ENCODE measurements at places on chromosomes 7 and 10. TPM values are rescaled to one million over a fixed set of nuclear protein-coding genes. Genes with fewer than 3 reads are reported as not detected.

DNA sequence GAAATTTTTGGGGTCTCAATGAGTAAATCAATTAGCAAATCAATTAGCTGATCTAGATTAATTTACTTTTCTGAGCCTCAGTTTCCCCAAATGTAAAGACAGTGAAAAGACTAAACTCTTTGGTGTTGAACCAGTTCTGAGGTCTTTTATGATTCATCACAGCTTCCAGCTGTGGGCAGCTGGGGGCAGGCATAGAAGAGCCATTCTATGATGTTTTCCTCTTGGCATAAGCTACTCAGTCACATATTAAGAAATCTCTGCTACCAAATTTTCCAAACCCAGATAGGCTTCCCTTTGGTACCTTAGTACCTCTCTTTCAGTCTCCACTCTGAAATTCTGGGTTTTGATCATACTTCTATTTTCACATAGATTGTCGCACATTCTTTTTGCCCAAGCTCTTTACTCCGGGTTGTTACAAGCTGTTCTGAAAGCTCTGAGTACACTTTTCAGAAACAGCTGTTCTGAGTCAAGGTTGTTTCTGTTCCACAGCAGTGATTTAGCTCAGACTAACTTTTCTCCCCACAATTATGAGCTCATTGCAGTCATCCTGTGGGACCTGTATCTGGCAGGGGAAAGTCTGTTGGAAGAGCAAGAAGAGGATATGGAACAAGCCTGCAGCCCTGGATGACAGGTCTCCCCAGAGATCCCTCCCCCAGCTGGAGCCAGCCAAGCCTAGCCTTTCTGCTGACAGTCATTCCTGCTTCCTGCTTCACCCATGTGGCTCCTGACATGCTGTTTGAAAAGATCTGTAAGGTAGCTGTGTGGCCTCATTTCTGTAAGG lies 599.6 kb upstream of the GHITM start:
- DNase-seq = no peak

DNA sequence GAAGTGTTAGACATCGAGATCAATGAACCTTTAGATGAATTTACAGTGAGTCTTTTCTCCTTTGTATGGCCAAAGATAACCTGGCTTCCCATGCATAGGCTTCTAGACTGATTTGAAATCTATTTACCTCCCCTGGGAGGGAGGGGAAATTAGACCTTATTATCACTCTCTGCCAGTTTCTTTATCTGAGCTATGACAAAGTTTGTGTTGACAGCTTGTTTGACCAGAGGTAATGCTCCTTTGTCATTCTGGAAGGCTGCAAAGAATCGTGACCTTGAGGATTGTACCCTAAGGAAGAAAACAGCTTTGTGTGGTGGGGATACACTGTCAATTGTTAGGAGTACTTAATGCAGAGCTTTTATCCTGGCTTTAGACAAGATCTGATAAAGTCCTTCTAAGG lies 36.4 kb downstream of the RBM33 start:
- no peak for DNase-seq

Gene AEBP1
- 6.6 TPM for total RNA-seq

DNA sequence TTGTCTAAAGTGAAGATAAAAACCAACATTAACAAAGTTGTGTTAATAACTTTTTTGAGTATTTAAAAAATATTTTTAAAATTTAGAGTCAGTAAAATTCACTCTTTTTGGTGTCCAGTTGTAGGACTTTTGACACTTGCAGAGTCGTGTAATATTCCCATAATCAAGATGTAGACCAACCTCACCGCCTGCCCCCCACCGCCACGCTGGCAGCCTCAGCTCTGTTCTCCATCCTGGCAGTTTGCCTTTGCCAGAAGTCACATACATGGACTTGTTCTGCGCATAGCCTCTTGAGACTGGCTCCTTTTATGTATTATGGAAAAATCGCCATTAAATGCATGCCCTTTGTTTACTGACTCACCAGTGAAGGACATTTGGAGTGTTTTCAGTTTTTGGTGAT lies 27.3 kb upstream of the SYCE1 start:
- DNase-seq = no peak

- no peak for DNase-seq
These were observed 196.8 kb downstream of the RNLS start for GRCh38 chr10:88386204-88386788.

Gene PDZD8
- total RNA-seq = 18.3 TPM

GRCh38 chr10:969473-970150 lies 18.6 kb upstream of the GTPBP4 start:
- no peak for DNase-seq

DNA sequence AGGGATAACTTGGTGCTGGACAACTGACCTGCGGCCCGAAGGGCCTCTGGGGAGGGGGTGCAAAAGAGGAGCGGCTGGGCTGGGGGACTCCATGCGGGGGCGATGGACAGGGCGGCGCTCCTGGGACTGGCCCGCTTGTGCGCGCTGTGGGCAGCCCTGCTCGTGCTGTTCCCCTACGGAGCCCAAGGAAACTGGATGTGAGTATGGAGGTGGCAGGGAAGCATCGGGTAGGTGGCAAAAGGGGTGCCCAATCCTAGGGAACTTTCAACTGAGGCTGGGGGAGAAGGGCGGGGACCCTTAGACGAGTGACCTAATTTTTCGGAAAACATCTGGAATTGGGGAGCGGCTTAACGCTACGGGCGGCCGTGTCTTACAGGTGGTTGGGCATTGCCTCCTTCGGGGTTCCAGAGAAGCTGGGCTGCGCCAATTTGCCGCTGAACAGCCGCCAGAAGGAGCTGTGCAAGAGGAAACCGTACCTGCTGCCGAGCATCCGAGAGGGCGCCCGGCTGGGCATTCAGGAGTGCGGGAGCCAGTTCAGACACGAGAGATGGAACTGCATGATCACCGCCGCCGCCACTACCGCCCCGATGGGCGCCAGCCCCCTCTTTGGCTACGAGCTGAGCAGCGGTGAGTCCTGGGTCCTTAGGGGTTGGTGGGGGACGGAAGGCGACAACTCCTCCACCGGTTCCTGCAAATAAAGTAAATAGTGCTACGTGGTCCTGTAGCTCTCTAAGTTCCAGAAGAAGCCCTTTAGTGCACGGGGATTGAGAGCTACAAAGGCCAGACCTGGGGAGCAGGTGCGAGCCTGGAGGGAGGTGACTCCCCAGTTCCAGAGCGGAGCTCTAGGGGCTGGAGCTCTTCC lies 622 bp downstream of the WNT16 start:
- peak; percentile 60 for DNase-seq

GRCh38 chr7:84637568-84638338 lies 443.2 kb upstream of the SEMA3A start:
- DNase-seq = no peak

Gene TMEM140
- total RNA-seq = 19.9 TPM

Gene THSD7A
- not detected for total RNA-seq

Gene TMEM26
- total RNA-seq = not detected

- DNase-seq = no peak
These were observed 409 bp downstream of the DNMBP start for GRCh38 chr10:100009283-100009792.

Gene GDF2
- not detected for total RNA-seq

Gene CDC123
- total RNA-seq = 95.2 TPM

Gene MYOZ1
- total RNA-seq = not detected

DNA sequence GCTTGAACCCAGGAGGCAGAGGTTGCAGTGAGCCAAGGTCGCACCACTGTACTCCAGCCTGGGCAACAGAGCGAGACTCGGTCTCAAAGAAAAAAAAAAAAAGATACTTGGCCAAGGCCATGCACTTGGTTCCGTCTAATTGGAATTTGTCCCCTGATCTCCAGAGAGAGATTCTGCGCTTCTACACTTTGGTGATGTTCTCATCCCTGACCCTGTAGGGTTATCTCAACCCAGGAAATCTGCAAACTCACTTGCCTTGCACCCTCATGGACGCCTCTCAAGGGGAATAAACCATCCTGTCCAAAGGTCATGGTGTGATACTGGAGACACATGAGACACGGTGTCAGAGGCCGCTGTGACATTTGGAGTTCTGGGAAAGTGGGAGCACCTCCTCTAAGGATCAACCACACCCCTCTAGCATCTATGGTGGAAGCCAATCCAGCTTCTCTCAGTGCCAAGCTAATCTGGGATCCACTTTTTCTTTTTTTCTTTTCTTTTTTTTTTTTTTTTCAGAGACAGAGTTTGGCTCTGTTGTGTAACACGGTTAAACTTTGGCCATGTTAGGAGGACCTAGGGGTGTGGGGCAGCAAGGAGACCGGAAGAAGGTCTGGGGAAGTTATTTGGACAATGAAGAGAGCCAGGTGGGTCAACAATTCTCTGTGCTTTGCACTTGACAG lies 7.8 kb upstream of the POR start:
- no peak for DNase-seq

Gene OPALIN
- total RNA-seq = not detected

- no peak for DNase-seq
These were observed 379.7 kb upstream of the ZMIZ1 start for GRCh38 chr10:78688901-78689583.

DNA sequence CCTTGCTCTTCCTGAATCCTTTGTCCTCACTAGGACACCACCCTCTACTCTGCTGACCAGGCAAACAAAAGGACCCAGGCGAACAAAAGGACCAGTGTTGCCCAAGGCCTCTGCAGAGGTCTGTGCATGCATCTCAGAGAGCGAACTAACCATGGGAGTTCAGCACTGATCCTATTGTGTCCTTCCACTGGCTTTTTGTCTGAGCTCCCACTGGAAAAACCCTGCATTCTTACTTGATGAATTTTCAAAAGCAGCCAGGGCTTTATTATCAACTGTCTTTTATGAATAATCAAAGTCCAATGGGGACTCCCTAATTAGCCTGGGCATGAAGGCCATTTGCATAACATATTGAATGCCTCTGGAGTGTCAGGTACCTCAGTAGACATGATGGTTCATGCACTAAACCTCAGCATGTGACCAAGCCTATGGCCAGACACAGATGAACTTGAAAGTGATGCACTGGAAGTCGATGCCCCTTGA lies 140.6 kb downstream of the KCNMA1 start:
- no peak for DNase-seq

GRCh38 chr7:102883098-102883860 lies 29.5 kb upstream of the LRRC17 start:
- no peak for DNase-seq

Gene CFAP46
- total RNA-seq = not detected

DNA sequence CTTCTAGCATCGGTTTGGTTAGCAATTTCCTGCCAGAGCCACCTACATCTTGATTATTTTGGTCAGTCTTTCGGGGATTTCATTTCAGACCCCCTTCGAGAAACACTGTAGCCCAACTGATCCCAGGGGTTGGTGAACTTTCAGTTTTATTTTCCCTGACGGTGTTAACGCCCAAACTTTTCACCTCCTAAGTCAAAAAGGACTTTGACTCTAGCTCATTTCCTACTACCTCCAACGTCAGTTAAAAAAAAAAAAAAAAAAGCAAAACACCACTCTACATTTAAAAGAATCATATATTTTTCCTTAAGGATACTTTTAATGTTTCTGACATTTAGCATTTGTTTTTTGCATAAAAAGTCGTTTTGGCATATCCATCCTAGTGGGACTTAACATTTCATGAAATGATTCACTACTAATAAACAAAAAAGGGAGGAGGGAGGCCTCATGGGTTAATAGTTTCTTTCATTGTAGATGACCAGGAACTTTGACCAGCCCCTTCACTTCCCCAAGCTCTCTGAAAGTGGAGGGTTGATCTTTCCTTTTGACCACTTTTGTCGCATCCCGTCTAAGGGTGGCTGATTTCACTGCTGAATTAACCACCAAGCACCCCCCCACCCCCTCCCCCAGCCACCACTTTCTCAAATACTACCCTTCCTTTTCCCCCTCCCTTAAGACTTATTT lies 764 bp upstream of the TCF7L2 start:
- DNase-seq = no peak

Gene SH2D4B
- not detected for total RNA-seq

Gene FEZF1
- not detected for total RNA-seq

DNA sequence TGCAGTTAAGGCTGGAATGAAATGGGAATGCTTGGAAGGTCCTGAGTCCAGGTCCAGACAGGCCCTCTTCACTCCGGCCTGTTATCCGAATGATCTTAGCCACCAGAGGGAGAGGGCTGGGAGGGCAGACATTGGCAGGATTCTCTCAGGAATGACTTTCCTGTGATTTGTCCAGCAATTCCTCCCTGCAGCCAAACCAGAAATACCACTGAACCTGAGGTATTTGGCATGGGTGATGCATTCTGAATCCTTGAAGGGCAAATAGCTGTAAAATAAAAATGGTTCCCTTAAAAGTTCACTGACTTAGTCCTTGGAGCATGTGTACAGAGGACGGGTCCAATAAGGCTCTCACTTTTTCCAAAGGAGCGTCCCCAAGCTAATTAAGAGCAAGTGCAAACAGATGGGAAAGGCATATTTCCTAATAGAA lies 77.5 kb upstream of the HABP2 start:
- no peak for DNase-seq

DNA sequence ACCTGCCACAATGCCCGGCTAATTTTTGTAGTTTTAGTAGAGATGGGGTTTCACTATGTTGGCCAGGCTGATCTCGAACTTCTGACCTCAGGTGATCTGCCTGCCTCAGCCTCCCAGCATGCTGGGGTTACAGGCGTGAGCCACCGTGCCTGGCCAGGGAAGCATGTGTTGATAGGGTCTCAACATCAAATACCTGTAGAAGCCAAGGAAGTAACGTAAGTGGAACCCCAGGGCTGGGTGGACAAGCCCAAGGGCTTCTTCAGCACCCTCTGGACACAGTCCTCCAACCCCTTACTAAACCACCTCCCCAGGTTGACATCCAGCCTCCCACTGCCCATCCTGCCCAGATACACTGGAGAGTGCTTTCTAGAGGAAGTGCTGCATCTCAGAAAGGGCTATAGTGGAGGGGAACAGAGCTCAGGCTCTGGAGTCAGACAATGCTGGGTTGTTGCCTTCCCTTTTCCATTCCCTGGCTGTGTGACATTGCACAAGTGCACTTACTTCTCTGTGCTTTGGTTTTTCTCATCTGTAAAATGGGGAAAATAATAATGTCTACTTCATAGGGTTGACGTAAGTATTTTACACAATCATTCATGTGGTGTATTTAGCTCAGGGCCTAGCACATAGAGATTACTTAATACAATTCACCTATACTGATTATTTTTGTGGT lies 73.9 kb upstream of the KAT6B start:
- no peak for DNase-seq

Gene KCNK18
- total RNA-seq = not detected

DNA sequence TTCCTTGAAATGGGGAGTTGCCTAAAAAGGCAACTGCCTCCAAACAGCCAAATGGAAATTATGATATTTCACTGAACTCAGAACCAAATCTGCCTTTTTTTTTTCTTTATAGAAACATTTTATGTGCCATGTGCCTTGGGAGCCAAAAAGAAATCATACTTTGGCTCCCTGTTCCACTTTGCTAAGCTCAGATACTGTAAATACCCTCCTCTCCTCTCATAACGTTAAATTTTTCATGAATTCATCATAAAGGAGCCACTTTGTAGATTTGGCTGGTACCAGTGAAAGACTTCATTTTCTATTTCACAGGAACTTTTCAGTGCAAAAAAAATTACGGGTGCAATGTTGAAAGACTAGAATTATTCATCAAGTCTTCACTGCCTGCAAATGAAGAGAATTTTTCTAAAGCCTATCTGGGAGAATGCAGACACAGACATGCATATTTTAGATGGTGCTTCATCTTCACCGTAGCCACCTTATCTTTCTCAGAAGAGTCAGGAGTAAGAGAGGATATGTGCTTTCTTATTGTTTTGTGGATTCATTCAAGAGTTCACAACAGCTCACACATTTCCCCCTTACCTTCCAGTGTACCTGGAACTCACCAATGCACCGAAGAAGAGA lies 742.3 kb upstream of the GALNT17 start:
- DNase-seq = no peak

All from activated CD8-positive, alpha-beta memory T cell treated with anti-CD3 and anti-CD28 coated beads, Interleukin-2, amount 10 ng/mL, durations not matched to agents 7 days and 5 days (primary cell).